Activated T-helper 1 cell treated with anti-CD3 and anti-CD28 coated beads, Interleukin-2, amount 50 U/mL, for 16 hours (primary cell): ENCODE measurements at places on chromosomes 7 and 10.

- DNase-seq, result no peak
Measured at GRCh38 chr10:23174074-23174976, 17.8 kb upstream of the PTF1A start.

- DNase-seq, result no peak
Measured at GRCh38 chr10:11048707-11049278, 31.1 kb downstream of the CELF2 start.

GRCh38 chr7:27172315-27172774 lies 1.8 kb downstream of the HOXA10 start:
- DNase-seq, result peak; percentile 3

- DNase-seq, result no peak
Measured at GRCh38 chr10:121284936-121285335, 313.3 kb downstream of the FGFR2 start.

- no peak for DNase-seq
Measured at GRCh38 chr10:80137920-80138319, 5.4 kb downstream of the PLAC9 start.
